ENCODE measurements at places on chromosomes 3 and 15.

DNA sequence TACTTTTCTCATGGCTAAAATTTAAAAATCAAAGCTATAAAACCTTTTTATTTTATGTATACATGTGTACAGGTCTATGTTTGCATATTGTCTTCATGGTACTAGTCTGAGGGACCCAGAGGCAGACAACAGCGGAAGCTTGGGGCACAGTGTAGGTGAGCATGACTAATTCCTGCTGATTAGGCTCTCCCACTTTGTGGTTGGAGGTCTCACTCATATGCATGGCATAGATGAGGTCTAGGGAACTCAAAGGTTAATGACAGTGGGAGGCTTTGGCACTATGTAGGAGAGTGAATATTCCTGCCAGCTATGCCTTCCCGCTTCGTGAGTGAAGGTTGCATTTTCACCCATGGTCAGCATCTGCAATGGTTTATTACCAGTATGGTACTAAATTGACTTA, 47.5 kb upstream of the AADACL2 start:
- no peak for DNase-seq

DNA sequence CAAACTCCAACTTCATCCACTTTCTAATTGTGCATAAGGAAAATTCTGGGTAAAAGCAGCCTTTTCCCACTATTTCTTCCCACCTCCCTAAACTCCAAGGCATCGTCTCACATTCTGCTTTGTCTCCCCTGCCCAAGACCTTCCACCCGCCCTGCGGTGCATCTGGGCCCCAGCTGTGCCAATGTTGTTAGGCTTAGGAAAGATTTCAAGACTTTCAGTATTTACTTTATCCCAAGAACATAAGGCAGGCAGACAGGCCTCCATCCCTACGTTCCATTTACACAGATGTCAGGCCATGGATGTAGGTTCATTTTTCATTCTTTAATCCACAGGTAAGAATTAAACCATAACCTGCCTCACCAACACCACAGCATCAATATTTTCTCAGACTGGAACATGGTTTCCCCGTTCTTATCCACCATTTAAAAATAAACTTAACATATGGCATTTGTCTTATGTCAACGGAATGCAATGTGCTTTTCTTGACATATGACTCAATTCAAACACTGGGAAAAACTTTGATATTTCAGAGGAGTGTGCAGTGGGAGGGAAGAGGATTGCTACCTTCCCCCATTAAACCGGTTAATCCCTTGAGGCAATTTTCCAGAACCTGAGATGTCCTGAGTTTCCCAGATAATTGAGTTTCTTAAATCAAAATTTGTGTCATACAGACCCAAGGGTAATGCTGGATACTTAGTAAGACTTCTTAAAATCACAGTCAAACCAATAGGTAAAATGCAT, 238.0 kb upstream of the LRIG1 start:
- DNase-seq = no peak

GRCh38 chr3:157794771-157795170, 291.6 kb upstream of the VEPH1 start:
- DNase-seq = no peak

GRCh38 chr3:65348398-65348995, 660.7 kb upstream of the ADAMTS9 start:
- no peak for DNase-seq

DNA sequence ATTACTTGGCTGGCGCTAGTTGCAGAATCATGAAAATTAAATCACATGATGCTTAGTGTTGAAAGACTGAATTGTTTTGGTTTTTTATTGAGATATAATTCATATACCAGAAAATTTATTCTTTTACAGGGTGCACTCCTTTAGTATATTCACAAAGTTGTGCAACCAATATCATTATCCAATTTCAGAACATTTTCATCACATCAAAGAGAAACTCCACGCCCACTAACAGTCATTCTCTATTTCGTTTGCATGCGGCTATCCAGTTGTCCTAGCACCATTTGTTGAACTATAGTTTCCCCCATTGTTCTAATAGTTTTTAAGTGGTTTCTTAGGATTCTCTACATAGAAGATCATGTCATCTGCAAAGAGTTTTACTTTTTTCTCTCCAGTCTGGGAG, 3.7 kb downstream of the EHD4 start:
- no peak for DNase-seq

- no peak for DNase-seq
These were observed 12.4 kb upstream of the SEC62 start for GRCh38 chr3:169954142-169954756.

DNA sequence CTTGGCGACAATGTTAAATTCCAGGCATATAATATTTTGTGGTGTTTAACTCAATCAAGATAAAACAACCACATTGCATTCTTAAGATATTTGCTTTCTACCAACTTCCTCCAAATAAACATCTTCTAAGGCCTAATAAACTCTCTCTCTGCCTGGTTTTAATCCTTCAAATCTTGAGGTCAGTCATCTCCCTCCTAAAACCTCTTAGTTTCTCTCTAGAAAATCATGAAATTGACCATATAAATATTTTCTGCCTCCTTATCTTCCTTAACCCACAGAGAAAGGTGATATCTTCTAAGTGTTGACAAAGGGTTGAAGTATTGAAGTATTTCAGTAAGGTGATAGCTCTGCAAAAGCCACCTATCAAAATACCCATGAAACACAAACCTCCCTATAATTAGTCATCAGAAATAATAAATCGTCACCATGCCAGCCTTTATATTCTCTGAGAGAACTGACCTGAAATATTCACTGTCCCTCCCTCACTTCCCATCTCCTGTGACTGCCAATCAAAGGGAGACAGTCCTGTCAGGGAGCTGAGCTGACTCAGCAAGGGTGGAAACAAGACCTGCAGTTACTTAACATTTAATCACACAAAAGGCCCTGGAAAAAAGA, 1261.1 kb downstream of the ROBO1 start:
- DNase-seq = no peak

- DNase-seq = peak; percentile 47
These were observed 762 bp downstream of the CTNNB1 start for GRCh38 chr3:41199866-41200668.

DNA sequence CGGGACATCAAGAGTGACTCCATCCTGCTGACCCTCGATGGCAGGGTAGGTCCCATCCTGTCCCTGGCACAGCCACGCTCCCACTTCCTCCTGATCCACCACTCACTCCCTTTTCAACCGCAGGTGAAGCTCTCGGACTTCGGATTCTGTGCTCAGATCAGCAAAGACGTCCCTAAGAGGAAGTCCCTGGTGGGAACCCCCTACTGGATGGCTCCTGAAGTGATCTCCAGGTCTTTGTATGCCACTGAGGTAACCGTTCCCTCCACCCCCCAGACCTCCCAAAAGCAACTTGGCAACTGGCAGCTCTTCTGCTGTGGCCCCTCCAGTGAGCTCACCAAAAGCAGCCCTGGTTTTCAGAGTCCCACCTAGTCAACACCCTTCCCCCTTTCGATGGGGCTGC, 9.4 kb downstream of the ANKRD63 start:
- no peak for DNase-seq

DNA sequence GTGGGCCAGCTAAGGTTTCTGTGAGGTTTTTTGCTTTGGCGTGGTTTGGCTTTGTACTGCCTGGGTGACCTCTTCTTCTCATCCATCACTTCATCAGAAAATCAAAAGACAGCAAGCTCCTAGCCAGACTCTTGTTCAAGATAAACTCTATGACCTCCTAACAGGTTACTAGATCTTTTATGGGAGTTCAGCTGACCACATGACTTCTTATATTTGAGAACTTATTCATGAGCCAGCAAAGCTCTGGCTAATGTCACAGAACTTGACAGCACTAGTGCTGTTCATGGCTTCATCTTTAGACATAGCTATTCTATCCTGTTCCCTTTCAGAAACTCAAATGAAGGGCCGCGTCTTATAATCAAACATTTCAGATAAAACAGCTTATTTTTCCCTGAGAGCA, 527.1 kb upstream of the GOLIM4 start:
- no peak for DNase-seq

GRCh38 chr3:71859123-71859519, 74.2 kb upstream of the PROK2 start:
- peak; percentile 21 for DNase-seq

- no peak for DNase-seq
These were observed 691 bp downstream of the RHCG start for GRCh38 chr15:89495638-89496145.

- no peak for DNase-seq
These were observed 10.6 kb downstream of the GRM2 start for GRCh38 chr3:51717446-51717845.

DNA sequence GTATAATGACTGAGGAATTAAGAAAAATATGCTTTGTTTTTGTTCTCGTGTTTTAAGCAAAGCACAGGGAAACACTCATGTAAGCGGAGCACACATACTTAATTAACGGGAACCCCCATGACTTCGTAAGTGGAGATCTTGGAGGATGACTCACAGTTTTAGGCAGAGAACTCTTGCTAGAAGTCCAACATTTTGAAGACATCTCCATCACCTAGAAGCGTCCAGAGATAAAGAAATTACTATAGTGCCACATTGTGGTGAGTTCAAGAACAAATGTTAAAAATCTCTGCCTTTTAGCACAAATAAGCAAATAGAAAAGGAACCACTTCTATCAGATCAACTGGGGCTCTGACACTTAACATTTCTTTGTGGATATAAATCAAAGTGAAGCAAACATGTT, 194.1 kb upstream of the ARHGEF26 start:
- no peak for DNase-seq

DNA sequence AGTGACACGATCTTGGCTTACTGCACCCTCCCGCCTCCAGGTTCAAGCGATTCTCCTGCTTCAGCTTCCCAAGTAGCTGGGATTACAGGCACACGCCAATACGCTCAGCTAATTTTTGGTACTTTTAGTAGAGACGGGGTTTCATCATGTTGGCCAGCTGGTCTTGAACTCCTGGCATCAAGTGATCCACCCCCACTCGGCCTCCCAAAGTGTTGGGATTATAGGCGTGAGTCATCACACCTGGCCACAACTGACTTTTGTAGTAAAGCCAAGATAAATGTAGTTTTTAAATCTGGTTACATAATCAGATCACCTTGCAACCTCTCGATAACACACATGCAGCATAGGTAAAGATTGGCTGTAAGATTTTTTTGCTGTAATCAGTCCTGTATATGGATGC, 657.5 kb upstream of the DPPA4 start:
- DNase-seq = no peak

DNA sequence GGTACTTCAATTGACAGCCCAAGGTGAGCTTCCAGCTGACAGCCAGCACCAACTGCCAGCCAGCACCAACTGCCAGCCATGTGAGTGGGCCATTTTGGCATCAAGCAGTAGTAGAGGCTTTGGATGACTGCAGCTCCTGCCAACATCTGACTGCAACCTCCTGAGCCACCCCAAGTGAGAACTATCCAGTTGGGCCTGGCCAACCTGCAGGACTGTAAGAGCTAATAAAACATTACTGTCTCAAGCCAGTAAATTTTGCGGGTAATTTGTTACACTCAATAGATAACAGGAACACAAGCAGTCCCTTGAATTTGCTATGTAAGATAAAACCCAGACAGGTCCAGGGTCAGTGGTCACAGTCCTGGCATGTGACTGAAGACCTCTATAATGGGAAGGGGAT, 29.7 kb downstream of the EPHB1 start:
- no peak for DNase-seq

- no peak for DNase-seq
These were observed 216.2 kb downstream of the ADAMTS17 start for GRCh38 chr15:100125401-100126191.

GRCh38 chr3:170869645-170870593, at the start of gene RPL22L1:
TSS of gene RPL22L1 (minus strand) at chr3:170870195. CDS start at chr3:170870167, 28 bp downstream.
- peak; percentile 83 for DNase-seq

- DNase-seq = no peak
These were observed 590.4 kb upstream of the DPPA4 start for GRCh38 chr3:109927726-109928125.

GRCh38 chr3:86951322-86951721, 39.6 kb downstream of the VGLL3 start:
- DNase-seq = no peak

GRCh38 chr3:72523429-72524151, 324.7 kb downstream of the SHQ1 start:
- no peak for DNase-seq

GRCh38 chr15:42038401-42038800, 17.6 kb upstream of the PLA2G4E start:
- no peak for DNase-seq

GRCh38 chr15:83474578-83474977, 27.4 kb downstream of the SH3GL3 start:
- DNase-seq = no peak

DNA sequence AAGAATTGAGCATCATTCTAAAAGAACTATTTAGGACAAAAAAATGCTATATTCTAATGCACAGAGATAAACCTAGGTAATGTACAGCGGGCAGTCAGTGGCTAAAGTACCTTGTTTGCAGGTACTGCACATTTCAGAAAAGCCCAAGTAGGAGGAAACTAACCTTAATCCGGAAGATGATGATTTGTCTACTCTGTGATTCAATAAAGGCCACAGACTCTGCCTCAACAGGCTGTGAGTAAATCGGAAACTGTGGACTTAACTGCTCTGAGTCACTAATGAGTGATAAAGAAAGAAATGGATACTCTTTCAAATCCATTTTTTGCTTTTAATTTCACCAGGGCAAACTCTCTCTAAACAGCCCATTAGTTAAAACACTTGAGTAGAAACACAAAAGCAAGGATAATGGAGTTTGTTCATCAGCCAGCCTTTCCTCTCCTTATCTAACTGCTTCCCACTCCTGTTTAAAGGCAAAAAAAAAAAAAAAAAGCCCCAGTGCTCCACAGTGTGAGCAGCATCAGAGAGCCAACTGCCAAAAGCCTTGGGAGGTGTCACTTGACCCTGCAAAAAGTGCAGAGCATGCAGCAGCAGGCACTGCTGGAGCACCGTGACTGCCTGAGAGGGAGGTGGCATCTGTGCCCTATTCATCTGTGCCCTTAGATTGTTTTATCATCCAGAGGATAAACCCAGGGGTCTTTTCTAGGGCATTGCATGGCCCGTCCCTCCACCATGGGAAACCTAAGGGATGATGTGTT, 187.7 kb downstream of the SATB1 start:
- no peak for DNase-seq

DNA sequence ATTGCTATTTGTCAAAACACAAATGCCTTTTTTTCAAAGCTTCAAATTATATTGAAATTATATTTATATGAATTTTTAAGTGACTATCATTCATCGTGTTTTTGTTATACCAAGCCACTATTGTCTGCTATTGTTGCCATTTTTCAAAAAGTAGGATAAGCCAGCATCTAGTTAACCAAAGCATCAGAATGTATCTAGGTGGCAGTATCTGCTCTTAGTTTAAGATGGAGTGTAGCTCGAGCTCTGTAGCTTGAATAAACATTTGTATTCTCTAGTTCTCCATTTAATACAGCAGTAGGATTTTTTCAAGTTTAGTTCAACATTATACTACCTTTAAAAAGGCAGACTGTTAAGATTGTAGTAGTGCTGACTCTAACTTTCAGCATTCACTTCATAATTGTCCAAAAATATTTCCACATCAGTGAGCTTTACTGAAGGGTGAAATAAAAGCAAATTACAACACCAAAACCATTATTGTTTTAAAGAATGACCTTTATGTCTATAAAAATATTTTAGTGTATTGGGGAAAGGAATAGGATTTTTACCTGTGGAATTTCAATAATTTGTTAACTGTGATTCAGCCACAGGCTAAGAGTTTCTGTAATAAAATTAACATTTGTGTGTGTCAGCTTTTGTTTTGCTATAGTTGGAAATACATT, 19.6 kb upstream of the C15orf61 start:
- no peak for DNase-seq

- DNase-seq = no peak
These were observed 172.6 kb downstream of the P3H2 start for GRCh38 chr3:189947948-189948723.
